AG04450 (cell line): ENCODE measurements at places on chromosomes 12 and 14.

DNA sequence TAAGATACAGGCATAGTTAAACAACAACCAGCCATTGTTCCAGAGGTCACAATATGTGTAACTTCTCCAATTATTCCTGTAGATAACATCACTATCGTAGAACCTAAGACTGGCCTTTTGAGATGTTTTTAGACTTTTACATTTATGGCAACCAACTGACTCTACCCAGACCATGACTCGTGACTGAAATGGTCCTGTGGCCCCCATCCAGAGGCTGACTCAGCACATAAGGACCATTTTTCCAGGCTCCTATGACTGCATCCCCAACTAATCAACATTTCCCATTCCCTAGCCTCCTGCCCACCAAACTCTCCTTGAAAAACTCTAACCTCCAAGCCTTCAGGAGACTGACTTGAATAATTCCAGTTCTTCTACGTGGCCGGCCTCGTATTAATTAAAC is 52.6 kb upstream of the NID2 start:
- no peak for DNase-seq

- no peak for DNase-seq
Observed at GRCh38 chr14:28494196-28494595, 272.4 kb upstream of the FOXG1 start.

DNA sequence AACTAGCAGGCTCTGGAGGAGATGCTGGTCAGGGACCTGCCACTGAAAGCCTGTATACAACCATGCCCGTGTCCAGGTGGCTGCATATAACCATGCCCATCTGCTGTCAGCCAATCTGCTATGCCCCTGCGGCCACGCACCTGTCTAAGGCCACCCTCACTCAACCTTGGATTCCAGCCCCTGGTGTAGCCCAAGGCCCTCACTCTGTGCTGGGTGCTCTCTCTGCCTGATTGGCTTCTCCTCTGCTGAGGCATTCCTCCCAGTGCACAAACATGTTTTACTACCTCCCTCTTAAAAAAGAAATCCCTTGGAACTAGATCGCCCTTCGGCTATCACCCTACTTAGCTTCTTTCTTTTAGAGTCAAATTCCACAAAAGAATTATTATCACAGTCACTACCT is 45.5 kb downstream of the ZFP36L1 start:
- DNase-seq: no peak

DNA sequence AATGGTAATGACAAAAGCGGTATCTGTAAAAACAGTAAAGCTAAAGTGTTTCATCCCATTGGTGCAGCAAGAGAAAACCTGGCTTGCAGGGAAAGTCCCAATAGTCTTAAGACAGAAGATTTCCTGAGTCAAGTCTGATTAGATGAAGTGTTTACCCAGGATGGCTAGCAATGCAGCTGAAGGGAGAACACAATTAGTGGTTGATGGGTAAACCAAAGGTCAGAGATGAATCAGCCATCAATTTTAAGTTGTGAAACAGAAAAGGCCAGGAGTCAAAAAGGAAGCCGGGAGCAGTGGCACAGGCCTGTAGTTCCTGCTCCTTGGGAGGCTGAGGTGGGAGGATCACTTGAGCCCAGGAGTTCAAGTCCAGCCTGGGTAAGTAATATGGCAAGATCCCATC is 52.6 kb downstream of the SEC23A start:
- peak; percentile 10 for DNase-seq

DNA sequence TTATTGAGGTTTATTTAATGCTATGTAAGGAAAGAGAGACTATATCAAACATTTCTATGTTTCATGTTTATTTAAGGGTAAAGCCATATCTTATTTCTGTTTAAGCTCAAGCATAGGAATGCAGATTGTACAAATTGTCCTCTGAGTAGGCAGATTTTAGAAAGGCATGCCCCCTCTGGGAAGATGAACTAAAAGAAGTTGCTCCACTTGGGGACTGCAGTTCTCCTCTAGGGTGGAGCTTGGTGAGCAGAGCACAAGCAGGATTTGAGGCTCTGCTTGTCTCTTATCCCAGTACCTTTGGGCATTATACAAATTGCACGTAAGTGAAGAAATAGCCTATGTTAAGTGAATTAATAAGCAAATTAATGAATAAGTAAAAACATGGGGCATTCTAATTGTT is 96.2 kb upstream of the PDE3A start:
- DNase-seq: no peak

- DNase-seq: no peak
Observed at GRCh38 chr14:47919997-47920396, 244.6 kb upstream of the MDGA2 start.

DNA sequence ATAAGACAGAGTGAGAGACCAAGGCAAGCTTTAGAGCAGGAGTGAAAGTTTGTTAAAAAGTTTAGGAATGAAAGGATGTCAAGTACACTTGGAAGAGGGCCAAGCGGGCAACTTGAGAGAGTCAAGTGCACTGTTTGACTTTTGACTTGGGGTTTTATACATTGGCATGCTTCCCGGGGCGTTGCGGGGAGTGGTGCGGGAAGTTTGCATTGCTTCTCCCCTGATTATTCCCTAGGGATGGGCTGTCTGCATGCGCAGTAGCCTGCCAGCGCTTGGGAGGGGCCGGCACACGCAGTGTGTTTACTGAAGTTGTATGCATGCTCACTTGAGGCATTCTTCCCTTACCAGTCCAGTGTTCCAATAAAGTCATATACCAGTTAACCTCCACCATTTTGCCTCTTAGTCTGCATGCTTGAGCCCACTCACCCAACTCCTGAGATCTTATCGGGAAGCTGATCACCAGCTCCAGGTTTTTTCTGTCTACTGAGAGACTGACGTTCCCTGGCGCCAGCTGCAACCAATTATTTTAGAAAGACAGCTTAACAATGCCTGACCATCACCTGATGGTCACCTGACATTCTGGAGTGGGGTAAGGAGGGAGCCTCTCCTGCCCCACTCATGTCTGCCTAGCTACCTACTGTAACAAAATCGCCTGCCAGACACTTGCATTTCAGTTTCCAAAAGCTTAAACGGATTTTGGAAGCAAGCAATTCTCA is 53.2 kb downstream of the DACT1 start:
- no peak for DNase-seq
